ENCODE measurements at places on chromosomes 6 and 20.
A peak's percentile ranks its signal among the peaks of the same experiment; 100 is the strongest.

GRCh38 chr20:36481380-36482043 is 59.8 kb upstream of the MYL9 start:
- DNase-seq: no peak

DNA sequence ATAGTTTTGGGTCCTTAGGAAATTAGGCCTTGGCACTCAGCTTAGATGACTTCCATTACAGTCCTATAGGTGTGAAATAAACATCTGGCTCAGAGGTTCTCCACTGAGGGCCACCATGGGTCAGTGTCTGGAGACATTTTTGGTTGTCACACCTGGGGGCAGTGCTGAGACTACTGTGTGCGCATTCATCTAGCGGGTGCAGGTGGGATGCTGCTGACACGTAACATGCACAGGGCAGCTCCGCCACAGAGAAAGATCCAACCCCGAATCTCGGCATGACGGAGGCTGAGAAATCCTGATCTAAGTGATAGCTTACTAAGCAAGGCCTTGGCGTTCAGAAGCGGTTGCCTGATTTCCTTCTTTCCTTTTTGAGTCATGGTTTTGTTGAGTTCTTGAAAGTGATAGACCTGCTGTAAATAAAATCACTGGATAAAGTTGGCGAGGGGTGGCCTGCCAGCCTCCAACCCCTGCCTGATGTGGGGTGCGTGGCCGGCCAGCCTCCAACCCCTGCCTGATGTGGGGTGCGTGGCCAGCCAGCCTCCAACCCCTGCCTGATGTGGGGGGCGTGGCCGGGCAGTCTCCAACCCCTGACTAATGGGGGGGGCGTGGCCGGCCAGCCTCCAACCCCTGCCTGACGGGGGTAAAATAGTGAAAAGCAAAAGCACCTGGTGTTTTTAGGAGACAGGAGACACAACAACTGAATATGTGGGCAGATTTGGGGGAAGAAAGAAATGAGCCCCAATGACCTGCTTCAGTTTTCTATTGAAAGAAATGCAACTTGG is 158.1 kb downstream of the CDH26 start:
- DNase-seq: no peak

- peak; percentile 36 for DNase-seq
These were observed 378 bp upstream of the LAMA2 start for GRCh38 chr6:128882560-128882959.

GRCh38 chr6:149864578-149865535 is 698 bp upstream of the LRP11 start:
- no peak for DNase-seq

DNA sequence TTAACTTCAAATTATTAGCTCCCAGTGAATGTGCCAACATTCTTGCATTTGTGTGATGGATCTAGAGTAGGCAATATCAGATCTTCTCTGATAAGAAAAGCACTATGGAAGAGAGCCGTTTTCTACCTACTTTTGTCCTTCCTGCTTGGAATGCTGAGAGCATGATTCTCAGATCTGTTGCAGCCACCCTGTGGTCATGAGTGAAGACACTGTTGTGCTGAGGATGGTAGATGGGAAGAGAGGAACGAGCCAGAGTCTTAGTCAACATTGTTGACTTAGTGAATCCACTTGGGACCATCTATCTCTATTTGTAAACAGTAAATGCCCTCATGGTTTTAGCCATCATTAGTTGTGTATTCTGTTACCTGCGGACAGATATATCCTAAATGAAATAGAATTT is 202.6 kb downstream of the CD109 start:
- no peak for DNase-seq

DNA sequence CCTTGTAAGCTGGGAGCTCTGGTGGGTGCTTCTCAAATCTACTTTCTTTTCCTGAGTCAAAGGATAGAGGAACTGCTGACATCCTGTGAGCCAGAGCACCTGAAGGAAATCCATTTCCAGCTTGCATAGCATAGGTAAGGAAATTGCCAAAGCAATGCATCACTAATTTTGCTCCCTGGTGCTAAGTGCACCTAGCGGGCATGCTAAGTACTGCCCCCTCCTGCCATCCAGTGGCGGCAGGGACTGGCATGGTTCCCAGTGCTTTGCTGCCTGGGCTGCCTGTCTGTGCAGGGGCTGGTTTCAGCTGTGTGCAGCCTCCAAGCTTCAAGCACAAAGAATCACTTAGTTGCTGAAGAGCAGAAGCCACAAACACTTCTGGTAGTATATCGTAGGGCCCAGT is 63.9 kb downstream of the FARS2 start:
- no peak for DNase-seq

DNA sequence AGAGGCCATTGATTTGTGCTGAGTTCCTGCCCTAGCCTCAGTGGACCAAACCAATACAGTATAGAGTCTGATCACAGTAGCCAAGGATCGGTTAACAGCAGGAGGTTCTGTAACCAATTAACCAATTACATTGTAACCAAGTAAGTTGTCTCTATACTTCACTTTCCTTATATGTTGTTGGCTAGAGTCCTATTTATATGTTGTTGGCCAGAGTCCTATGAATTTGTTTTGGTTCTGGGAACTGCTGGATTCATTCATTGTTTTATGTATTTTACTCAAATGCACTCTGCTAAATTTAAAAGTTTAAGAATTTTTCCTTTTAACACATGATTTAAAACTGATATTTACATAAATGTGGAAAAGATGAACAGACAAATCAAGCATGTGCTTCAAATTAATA is 597.4 kb upstream of the HS3ST5 start:
- no peak for DNase-seq

DNA sequence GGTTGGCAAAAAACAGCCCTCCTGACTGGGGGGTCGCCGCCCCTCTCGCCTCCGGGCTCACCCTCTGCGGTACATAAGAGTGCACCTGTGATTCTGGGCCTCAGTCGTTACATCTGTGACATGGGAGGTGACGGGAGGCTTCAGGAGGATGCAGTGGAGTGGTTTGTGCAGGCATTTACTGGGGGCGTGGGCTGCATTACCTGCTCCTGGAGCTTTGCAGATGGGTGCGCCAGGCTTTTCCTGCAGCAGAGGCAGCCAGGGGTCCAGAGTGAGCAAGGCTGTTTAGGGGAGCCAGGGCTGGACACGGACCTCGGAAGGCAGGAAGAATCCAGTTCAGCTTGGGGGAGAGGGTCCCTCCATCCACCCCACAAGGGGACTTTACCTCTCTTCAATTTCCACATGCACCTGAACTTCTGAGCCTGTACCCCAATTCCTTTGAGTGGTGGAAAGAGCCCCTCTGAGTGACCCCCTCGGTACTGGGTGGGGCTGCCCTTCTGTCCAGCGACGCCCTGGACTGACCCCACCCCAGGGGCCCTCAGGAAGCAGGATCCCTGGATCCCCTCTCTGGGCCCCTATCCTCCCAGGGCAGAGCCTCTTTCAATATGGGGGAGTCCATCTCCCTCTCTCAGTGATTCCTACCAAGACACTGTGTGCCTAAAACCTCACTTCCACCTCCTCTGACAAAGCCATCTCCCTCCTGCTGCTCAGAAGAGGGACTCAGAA is 134.0 kb downstream of the TAF4 start:
- no peak for DNase-seq

DNA sequence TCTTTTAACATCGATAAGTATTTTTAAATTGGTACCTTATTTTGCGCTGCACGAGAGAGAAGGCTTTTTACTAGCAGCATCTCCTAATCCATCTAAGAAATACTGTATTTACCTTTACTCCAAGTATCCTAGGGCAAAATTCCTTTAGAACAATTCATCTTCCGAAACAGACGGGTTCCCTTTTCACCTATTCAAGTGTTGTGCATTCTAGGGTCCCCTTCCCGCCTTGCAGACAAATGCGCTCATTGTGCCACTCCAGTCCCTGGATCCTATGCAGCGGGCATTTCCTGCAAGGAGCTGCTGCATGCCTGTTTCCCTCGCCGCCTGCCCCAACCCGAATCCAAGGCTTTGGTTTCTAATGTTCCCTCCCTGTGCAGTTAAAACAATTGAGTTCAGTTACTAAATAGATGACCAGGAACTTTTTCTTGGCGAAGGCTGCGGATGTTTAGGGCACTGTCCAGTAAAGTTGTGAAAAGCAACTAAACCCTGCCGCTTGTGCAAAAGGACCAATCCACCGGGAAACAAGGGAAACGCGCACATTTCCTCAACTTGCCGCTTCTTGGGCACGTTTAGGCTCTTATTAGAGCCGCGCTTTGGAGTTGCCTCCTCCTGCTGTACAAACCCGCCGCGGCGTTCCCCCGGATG is 556 bp upstream of the SCAF8 start:
- peak; percentile 72 for DNase-seq

- peak; percentile 74 for DNase-seq
These were observed 148.3 kb downstream of the GPX5 start for GRCh38 chr6:28673787-28674671.

GRCh38 chr20:31818376-31818908 is 714 bp upstream of the MYLK2 start:
- DNase-seq: no peak

- no peak for DNase-seq
These were observed 23.4 kb downstream of the DYNLT1 start for GRCh38 chr6:158620963-158621693.

DNA sequence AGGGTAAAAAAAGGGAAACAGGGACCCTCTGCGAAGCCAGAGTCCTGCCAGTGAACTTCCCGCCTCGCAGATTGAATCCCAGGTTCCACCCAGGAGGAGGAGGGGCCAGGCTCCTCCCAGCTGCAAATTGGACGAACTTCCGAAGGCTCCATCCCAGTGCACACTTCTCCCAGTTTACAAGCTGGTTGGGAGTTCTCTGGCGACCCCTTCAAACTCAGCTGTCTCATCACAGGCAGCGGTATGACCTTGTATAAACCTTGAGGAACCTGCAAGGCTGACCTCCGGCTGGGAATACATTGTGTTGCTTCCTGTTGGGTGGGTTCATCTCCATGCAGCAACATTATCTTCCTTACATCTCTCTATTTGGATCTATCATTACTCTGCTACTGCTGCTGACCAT is 962.7 kb downstream of the GRIK2 start:
- DNase-seq: no peak

DNA sequence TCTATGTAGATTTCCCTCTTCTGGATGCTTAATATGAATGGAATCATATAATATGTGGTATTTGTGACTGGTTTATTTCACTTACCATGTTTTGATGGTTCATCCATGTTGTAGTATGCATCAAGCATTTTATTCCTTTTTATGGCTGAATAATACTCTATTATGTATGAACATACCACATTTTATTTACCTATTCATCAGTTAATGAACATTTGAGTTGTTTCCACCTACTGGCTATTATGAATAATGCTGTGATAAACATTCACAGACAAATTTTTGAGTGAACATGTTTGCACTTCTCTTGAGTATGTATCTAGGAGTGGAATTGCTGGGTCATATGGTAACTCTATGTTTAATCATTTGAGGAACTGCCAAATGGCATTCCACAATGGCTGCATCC is 14.9 kb upstream of the ZNF451 start:
- no peak for DNase-seq

DNA sequence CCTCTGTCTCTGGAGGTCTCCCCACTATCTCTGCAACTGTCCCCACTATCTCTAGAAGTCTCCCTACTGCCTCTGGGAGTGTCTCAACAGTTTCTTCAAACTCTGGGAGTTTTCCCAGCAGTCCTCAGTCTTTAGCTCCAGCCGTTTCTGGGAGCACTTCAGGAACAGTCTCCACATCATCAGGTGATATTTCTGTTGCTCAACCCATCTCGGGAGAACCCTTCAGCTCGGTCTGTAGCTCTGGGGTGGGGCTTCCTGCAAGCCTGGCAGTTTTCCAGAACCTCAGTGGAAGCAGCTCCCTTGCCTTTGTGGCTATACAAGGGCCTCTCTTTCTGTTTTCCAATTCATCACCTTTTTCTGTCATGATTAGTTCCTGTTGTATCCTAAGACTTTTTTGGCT is 3.0 kb upstream of the SFTA2 start:
- DNase-seq: no peak

GRCh38 chr6:139640448-139640847 is 266.0 kb upstream of the CITED2 start:
- no peak for DNase-seq

DNA sequence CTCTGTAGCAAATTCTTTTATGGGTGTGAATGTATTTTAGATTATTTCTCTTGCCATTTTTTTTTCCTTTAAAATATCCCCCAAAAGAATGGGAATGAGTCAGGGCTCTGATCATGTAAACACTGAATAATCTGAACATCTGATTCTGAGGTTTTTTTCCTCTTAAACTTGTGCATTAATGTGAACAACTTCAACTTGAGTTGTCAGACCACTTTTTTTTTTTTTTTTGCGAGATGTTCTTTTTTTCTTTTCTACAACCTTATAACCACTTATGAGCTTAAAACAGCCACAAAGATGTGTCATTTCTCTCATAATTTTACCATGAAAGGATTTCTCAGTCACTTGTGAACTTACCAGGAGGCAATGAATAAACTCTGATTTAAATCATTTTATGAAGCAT is 85.3 kb downstream of the TBC1D7 start:
- no peak for DNase-seq

DNA sequence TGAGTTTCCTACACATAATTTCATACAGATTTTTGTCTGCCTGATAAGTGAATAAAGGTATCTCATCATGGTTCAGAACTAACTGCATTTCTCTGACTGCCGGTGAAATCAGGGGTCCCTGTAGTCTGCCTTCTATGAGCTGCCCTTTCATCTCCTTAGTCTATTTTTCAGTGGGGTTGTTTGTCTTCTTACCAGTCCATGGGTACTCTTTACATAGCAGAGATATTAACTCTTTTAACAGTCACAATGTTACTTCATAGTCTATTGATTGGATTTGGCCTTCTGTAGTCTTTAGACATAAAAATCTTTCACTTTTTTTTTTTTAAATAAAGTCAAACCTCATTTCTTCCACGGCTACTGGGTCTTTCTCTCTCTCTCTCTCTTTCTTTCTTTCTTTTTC is 79.8 kb downstream of the RALGAPA2 start:
- no peak for DNase-seq

DNA sequence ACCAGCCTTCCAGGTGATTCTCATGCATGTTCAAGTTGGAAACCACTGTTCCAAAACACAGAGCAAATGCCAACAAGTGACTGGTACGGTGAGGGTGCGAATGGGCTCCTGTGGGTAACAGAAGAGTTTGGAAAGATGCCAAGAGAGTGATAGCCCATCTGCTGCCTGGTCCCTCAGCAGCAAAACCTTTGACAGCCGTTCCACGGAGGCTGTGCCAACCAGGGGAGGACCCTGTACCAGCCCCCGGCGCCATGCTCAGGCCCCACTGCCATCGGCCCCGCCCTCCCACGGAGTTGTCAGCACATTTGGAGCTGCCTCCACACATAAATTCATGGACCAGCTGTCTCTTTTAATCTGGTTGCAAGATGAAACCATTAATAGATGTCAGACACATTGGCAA is 4.4 kb upstream of the PTPRT start:
- DNase-seq: no peak

Measured in H9 (cell line).